ENCODE measurements at places on chromosomes 5 and 9.

DNA sequence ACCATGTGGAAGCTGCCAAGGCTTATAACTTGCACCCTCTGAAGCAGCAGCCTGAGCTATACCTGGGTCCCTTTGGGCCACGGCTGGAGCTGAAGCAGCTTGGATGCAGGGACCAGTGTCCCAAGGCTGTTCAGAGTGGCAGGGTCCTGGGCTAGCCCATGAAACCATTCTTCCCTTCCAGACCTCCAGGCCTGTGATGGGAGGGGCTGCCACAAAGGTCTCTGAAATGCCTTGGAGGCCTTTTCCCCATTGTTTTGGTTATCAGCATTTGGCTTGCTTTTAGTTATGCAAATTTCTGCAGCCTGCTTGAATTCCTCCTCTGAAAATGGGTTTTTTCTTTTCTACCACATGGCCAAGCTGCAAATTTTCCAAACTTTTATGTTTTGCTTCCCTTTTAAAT lies 433.7 kb upstream of the ACO1 start:
- DNase-seq = no peak

GRCh38 chr5:1772634-1773033 lies 27.0 kb downstream of the MRPL36 start:
- no peak for DNase-seq

- no peak for DNase-seq
Observed at GRCh38 chr5:67077296-67077695, 119.3 kb downstream of the CD180 start.

DNA sequence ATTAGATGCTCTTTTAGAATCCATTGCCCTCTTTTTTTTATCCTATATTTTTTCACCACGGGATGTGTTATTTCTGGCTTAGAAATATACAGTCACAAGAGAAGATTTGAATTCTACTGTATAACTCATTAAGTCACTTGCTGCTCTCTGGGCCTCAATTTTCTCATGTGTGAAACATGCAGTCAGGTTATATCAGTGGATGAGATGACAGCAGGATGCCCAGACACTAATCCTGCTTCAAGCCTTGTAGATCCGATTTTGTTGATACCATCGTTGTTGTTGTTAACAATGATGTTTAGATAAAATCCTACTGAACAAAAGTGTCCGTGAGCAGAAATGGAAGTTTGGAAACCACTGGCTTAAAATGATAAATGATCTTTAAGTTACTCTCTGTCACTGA lies 421.9 kb upstream of the DMAC1 start:
- no peak for DNase-seq
